ENCODE measurements at places on chromosomes 2 and 18.

DNA sequence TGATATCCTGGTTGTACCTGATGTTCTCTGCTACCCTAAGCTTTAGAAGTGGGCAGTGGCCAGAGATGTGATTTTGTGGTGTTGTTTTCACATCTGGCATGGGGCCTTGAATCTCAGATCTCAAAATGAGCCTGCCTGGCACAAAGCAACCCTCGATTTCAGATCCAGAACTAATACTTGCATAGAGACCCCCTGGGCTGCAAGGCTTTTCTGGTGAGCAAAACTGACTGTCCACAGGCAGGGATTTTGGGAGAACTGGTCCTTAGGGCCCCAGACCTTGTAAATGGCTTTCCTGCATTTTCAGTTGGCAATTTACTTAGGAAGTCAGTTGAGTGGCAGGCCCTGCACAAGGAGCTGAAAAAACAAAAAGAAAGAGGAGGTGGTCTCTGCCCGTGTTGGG, 265.3 kb downstream of the MYCN start:
- DNase-seq, result no peak

GRCh38 chr18:31720867-31721266, 36.5 kb upstream of the B4GALT6 start:
- DNase-seq, result no peak

DNA sequence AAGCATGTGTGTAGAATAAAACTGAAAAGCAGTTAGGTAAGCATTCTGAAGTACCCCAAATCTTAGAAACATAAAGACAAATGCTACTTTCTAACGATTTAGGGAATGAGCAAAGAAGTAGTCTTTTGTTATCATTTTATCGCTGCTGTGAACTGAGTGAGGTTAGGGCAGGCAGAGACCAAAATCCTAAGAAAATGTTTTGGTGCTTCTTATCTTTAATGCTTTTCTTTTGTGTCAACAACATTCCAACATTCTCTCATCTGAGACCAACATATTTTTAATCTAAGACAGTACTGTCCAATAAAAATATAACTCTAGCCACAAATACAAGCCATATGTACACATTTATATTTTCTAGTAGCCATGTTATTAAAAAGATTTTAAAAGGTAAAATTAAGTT, 789.4 kb upstream of the PIK3C3 start:
- no peak for DNase-seq

GRCh38 chr2:176650104-176650837, 381.0 kb downstream of the MTX2 start:
- DNase-seq, result no peak

DNA sequence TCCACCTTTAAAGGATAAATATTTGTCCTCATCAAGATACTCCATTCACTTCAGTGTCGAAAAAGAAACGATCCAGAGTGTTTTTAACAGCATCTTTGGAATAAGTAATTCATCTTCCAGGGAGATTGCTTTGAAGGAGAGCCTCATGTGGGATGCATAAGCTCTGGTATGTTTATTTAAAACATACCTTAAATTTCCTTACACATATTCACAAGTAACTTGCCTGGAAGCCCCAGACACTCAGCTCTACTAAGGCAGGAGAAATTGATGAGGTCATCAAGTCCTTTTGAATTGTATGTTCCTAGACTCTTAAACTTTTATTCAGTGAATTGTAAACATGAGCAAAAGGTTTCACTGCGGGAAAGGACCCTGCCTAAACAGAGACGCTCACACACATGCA, 103.0 kb downstream of the CDK15 start:
- DNase-seq, result no peak

DNA sequence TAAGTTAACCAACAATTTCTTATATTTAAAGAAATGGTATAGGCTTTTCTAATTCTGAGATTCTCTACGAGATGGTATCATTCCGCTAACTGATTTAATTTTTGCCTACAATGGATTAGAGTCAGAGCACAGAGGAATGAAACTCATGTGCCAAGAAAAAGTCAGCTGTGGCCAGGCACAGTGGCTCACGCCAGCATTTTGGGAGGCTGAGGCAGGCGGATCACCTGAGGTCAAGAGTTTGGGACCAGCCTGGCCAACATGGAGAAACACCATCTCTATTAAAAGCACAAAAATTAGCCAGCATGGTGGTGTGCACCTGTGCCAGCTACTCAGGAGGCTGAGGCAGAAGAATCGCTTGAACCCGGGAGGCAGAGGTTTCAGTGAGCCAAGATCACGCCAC, 17.0 kb upstream of the TTN start:
- DNase-seq, result no peak

GRCh38 chr2:122150524-122151280, 395.3 kb downstream of the TSN start:
- DNase-seq, result no peak

GRCh38 chr18:28032177-28032576, 144.8 kb downstream of the CDH2 start:
- DNase-seq, result no peak

DNA sequence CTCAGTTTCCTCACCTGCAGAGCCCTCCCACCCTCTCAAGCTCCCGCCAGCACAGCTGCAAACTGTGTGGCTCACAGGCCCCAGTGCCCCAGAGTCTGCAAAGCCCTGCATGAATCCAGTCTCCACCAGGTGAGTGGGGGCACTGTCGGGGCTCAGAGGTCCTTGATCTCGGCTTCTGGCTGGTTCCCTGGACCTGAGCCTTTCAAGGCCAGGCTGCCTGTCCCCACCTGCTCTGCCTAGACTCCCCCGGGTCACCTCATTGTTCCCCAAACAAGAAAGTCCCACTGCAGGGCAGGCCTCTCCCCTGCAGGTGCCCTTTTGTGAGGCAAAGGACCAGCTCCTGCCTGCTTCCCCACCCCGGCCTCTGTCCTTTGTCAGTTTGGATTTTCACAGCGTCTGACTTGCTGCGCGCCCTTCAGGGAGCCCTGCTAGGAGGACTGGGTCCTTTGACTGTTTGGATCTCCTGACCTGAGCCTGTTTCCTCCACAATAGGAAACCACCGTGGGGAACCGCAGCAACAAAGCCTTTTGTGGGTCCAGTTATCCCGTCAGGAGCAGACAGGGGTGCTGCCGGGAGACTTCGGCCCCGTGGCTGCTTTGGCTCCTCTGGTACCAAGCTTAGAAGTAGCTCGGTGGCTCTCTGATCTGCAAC, 200.5 kb upstream of the HDAC4 start:
- no peak for DNase-seq

DNA sequence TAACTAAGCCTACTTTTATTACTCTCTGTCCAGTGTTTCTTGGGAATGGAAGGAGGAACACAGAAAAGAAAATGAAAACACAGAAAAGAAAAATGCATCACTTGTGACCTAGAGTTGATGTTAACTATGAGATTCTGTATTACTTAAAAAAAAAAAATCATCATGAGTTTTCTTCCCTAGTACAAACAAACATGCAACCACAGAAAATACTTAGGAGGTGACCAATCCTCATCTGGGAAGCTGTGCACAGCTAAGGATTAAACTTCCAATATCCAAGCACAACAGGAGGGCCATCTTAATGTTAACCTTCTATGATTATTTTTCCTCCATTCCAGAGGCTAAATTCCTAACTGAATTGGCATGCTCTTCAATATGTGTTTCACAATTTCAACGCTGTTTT, 1140.4 kb downstream of the LRP1B start:
- no peak for DNase-seq

GRCh38 chr2:105866216-105867185, 121.8 kb downstream of the NCK2 start:
- DNase-seq, result no peak

DNA sequence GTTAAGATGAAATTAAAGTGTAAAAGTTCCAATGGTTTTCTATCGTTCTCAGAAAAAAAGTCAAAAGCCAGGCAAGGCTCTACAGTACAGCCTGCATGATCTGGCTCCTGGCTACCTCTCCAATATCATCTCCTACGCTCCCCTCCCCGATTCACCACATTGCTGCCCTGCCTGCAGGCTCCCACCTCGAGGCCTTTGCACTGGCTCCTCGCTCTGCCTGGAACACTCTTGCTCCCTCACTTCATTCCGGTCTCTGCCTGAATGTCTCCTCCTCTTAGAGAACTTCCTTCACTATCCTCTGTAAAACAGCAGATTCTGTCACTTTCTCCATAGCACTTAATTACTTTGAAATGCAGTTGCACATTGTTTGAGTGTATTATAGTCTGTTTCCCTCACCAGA, 72.5 kb downstream of the KLF7 start:
- no peak for DNase-seq

- no peak for DNase-seq
These were observed 305.7 kb upstream of the SKOR2 start for GRCh38 chr18:47557160-47557559.

- no peak for DNase-seq
These were observed 3.3 kb upstream of the ALLC start for GRCh38 chr2:3654531-3655225.

GRCh38 chr2:6111781-6112261, 419.6 kb downstream of the SOX11 start:
- no peak for DNase-seq

Data from stimulated activated CD8-positive, alpha-beta memory T cell treated with anti-CD3 and anti-CD28 coated beads, Interleukin-12 subunit alpha, Interleukin-12 subunit beta, amount 100 ng/mL, for 1 hour (primary cell).